ENCODE measurements at places on chromosomes 2 and 18.

- no peak for DNase-seq
Measured at GRCh38 chr2:69238449-69239031, 148.5 kb downstream of the GFPT1 start.

DNA sequence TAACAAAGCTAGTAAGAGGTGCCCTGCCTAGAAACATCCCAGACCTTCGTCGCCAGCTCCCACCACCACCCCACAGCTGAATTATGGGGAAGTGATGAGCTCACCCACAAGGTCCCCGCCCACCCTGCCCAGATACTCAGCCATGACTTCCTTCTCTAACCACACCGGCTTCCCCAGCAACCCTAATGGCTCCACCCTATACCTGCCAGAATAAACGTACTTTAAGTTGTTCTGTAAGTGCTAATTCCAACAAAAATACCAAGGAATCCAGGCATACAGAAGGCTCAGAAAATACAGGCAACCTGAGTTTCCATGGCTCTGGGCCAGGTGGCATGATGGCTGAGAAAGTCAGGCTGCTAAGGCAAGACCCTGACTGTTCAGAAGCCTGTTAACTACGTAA is 39.1 kb downstream of the TMEM163 start:
- DNase-seq = peak; percentile 52

- DNase-seq = no peak
Measured at GRCh38 chr2:119387381-119388129, 20.8 kb downstream of the DBI start.

DNA sequence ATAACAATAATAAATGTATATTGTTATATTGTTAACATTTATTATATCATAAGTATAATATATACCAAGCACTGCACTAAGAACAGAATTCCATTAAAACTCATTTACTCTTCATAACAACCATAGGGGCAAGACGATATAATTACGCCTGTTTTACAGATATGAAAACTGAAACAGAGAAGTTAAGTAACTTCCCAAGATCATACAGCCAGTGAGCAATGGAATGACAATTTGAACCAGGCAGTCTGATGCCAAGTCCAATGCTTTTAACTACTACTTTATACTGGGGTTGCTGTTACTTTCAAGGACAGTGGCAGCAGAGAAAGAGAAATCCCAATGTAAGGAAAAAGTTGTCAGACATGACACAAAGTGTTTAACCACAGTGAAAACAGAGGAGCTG is 338.8 kb upstream of the ID2 start:
- DNase-seq = no peak

- DNase-seq = no peak
Measured at GRCh38 chr2:49490710-49491109, 336.4 kb upstream of the FSHR start.

DNA sequence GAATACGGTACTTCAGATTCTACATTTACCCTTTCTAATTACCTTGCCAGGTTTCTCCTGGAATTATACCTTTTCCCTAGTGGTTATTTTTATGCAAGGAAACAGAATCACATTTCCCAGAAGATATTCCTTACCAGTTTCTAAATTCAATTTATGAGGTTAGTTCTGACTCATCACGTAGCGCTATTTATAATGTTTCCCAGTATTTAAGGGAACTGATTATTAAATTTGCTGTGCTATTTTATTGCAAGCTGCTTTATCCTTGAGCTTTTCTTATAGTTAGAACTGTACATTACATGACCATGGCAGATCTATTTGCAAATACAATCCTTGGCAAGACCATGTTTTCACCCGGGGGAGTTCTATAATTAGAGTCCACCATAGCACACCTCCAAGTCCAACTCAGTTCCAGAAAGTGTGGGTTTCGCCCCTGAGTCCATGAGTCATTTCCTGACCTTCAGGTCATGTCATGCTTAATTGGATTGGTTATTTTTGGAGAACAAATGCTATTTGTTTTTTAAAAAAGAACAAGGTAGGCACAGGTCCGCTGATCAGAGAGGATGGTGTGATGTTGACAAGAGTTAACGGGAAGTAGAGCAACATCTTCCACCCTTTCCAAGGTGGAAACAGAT is 126.6 kb downstream of the ZNF532 start:
- no peak for DNase-seq

DNA sequence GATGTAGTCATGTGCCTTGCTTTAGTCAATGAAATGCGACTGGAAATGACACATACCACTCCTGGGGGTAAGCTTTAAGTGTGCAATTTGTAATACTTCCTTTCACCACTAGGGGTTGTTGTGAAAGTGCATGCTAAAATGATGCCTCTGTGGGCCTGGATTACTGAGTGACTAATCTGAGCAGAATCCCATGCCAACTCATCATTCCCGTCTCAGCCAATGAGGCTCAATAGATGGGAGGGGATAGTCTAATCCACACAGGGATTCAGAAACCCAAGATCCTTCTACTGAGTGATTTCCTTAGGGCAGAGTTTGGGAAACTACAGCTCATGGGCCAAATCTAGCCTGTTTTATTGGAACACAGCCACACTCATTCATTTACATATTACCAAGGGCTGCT is 54.0 kb downstream of the HRH4 start:
- DNase-seq = no peak

Measured in CD4-positive, alpha-beta T cell (primary cell).